Hematopoietic multipotent progenitor cell (in vitro differentiated cells): ENCODE measurements at places on chromosomes 3 and 15.

- DNase-seq, result no peak
These were observed 553.0 kb downstream of the NTRK3 start for GRCh38 chr15:87703327-87704111.

GRCh38 chr3:30810625-30811024, 83.8 kb downstream of the GADL1 start:
- DNase-seq, result no peak

DNA sequence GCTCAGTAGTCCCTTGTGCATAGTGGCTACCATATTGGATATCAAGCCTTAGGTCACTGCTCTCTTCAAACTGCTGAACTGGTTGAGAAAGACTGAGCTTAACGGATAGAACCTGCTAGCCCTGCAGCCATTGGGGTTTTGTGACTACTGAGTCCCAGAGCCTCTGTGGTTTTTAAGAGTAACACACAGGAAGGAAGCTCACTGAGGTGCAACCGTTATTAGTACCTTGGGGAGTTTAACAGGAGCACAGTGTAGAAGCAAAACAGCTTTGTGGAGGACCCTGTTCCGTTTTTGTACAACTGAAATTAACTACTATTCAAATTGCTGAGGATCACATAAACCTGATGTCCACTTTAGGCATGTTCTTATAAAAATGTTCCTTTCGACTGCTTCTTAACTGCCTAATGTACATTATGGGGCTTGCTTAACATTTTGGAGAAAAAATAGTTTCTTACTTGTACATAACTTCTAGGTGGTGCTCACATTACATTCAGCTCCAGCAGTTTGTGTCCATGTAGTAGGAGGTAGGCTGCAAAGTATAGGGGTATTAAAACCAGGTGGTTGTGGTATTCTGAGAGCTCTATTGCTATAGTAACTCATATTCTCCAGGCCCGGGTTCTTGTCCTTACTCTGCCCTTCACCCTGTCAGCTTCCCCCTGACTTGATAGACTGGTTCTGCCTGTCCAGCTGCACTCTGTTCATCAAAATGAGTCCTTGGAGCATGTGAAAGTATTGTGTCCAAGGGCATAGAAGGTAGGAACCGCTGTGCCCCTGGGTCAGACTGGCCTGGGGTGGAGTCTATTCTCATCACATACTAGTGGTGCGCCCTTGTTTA, 17.3 kb downstream of the PXK start:
- DNase-seq, result no peak

DNA sequence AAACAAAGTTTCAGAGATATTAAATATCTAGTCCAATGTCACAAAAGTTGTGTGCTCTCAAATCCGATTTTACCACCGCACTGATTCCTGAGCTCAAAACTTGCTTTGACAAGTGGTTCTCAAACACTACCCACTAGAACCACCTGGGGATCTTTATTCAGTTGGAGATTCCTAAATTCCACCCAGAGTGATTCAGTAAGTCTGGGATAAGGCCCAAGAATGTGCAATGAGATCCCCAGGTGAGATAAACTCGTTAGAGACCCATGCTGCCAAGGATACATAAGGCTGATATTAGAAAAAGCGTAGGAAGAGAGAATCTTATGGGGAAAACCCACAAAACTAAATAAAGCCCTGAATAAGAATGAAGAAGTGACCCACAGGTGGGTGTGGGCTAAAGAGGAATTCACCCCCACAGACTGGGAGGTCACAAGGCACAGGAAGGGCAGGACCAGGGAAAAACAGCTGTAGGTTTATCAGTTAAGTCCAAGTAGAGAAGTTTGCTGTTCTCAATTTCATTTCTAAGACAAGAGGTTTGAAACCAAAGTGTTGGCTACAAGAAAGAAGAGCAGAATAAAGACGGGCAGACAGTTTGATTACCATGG, 11.5 kb upstream of the RPS17 start:
- no peak for DNase-seq

DNA sequence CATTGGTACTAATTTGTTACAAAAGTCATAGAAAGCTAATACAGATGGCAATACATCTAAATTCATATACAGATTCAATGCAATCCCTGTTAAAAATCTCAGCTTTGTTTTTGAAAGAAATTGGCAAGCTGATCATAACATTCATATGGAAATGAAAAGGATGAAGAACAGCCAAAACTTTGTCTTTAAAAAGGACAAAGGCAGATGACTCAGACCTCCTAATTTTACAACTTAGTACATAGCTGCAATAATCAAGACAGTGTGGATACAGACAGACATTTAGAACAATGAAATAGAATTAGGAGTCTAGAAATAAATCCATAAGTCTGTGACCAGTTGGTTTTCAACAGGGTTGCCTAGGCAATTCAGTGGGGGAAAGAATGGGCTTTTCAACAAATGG, 63.3 kb downstream of the AQP9 start:
- no peak for DNase-seq
